ENCODE measurements at places on chromosomes 6 and 20.

DNA sequence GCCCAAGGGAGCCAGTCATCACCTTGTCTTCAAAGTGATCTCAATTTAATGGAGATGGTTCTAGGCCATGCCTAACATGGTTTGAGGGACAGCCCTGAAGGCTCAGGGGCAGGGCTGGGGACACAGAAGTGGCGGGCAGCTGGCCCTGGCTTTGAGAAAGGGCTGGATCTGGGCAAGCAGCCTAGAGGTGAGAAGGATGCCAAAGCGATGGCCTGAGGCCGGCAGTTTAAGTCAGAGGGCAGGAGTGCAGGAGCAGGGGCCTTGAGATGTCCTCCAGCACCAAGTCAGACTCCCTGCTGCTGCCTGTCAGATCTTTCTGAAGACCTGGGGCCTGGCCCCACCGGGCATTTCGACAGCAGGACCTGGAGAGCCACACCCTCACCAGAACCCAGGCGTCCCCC, 28.4 kb upstream of the APMAP start:
- peak; percentile 76 for DNase-seq

DNA sequence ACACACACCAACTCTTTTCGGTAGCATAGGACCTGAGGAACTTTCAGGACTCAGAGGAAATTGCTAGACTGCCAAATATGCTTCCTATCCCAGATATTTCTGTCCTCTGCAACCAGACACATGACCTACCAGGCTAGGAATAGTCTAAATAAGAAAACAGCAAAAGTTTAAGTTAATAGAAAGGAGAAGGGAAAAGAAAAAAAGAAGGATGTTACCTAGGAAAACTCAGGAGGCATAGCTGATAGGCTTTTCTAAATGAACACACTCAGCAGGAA, 74.6 kb downstream of the MAP3K5 start:
- no peak for DNase-seq

GRCh38 chr6:1747003-1747402, 137.3 kb downstream of the FOXC1 start:
- no peak for DNase-seq

DNA sequence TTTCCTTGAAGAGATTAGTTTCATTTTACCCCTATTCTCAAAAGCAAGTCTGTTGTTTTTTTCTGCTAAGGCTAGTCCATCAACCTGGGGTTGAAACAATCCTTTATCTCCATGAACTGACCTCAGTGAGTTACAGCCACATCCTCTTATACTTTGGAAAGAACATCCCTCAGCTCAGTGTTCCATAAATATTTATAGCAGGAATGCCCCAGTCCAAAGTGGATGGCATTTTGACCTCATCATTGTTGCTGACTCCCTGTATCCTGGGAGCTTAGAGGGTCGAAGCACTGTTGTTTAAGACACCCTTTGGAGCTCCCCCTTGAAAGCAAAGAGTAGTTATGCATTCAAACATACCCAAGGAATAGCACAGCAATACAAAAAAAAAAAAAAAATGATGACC, 16.2 kb upstream of the CDYL start:
- DNase-seq: no peak

- no peak for DNase-seq
These were observed 1176.0 kb upstream of the GJE1 start for GRCh38 chr6:140956571-140957369.

- no peak for DNase-seq
These were observed 196.1 kb downstream of the LY86 start for GRCh38 chr6:6784514-6785162.

DNA sequence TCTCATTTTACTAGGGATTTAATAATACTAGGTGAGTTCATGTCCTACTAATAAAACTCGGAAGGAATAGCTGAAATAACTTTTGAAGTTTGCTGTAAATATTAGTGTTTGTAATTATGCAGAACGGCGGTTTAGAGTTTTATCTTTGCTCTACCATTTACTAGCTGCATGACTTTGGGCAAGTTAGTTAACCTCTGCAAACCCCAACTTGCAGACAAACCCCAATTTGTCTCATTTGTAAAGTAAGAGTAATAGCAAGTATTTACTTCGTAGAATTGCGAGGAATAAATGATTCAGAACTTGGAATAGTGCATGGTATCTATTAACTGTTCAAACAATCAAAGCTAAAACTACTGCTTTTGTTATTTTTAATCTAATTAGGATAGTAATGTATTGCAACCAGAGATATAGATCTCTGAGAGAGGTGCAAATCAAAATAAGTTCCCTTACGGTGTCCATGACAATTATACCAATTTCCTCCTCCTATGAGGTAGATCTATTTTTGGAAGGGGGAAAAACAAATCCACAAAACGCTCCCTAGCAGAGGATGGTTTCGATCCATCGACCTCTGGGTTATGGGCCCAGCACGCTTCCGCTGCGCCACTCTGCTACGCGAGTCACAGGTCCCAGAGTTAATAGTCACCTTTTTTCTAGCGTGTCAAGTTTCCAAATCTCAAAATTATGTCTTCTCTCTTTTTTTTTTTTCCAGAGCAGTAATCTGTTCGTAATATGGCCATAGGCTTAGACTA, 35.1 kb upstream of the BTN3A2 start:
- DNase-seq: no peak

GRCh38 chr6:112016320-112016719, 37.6 kb upstream of the CCN6 start:
- DNase-seq: no peak

DNA sequence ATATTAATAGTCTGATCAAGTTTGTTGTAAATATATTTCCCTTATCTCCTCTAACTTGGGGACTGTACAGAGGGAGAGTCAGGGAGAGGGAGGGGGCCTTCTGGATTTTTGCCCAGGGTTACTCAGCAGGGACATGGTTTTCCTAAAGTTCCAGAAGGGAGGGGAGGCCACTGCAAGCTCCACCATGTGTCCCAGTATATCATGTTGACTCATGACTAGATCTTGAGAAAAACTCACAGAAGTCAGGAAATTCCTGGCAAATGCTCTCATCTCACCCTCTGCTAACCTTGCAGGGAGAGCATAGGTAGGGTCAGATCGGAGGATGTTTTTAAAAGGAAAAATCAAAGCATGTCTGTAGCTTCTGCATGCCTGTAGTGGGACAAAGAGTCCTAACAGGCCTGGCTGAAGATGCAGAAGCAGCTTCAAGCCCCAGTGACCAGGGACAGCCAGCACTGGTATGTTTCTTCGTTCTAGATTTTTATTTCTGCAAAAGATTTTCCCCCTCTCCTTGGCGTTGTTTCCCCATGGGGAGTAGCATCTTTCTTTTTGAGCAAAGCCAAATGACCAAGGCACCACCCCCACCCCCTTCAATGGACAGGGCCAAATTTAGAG, 272.9 kb upstream of the SUPT3H start:
- DNase-seq: no peak

GRCh38 chr6:135322427-135323201, 141.5 kb downstream of the MYB start:
- no peak for DNase-seq

DNA sequence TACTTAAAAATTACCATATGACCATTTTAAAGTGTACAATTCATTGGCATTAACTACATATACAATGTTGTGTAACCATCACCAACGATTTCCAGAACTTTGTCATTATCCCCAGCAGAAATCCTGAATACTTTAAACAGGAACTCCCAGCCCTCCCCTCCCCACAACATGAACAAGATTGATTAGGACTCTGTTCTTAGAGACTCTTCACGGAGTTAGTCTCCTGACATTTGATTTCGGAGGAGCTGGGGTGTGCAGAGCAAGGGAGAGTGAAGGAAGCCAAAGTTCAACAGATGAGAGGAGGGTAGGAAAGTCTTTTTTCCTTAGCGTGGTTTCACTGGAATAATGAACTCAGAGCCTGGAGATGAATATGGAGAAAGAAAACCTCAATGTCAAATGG, 17.2 kb upstream of the QKI start:
- DNase-seq: no peak

DNA sequence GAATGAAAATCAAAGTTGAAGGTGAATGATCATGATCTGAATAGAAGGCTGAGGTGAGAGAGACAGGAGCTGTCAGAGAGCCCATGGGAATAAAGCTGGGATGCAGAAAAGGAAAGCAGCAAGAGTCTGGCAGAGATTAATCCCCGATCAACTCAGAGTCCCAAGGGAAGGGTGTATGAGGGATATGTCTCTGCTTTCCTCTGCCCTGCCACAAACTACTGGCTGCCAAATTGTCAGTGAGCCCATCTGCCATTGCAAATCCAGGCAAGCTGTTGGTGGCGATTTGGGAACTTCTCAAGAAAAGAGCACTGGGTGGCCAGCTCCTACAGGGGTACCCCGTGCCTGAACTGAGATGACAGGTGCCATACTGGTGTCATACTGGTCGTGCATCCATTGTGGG, 705.5 kb upstream of the MAN1A1 start:
- no peak for DNase-seq

GRCh38 chr20:58497076-58497641, 18.0 kb downstream of the APCDD1L start:
- DNase-seq: no peak

DNA sequence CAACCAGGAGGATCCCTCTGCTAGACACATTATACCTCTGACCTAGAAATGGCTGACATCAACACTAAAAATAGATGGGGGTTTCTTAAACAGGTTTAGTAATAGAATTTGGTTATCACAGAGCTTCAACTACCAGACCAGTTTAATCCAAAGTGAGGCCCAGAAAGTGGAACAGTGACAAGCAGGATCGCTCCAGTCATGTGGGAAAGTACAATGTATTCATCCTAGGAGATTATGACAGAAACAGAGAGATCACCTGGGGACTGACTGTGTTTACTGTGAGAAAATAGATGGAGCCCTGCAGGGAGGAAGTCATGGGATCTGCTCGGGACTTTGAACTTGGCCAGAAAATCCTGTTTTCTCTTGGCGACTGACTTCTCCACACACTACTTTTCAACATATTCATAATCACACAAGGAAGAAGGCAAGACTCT, 238.7 kb upstream of the SOX4 start:
- DNase-seq: no peak

- DNase-seq: no peak
These were observed 118.2 kb downstream of the ADAT2 start for GRCh38 chr6:143332153-143332845.

DNA sequence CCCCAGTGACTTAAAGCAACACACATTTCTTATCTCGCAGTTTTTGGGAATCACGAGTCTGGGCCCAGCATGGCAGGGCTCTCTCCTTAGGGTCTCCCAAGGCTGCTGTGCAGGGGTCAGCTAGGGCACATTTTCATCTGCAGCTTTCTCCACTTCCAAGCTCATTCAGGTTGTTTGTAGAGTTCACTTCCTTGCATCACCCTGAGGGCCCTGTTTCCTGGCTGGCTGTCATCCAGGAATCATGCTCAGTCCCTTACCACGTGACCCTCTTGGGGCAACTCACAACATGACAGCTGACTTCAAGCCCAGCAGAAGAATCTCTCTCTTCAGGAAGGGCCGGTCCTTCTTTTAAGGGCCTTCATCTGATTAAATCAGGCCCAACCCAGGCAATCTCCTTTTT, 21.3 kb downstream of the SNAP25 start:
- no peak for DNase-seq

DNA sequence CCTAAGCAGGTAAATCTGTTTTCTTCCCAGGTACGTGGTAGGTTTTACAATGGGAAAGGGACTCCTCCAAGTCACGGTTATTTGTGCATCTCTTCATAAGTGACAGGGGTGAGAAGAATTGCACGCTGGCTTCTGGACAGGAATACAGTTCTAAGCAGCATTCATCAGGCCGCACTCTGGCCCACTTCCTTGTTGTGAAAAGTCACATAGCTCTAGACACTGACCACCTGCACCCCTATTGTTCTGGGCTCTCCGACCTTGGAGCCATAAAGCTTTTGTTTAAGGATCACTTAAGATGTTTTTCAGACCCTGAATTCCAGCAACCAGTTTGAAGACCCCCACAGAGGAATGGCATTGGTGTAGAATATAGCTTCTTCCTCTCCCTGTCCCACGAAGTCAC, 31.4 kb downstream of the RAMACL start:
- no peak for DNase-seq

DNA sequence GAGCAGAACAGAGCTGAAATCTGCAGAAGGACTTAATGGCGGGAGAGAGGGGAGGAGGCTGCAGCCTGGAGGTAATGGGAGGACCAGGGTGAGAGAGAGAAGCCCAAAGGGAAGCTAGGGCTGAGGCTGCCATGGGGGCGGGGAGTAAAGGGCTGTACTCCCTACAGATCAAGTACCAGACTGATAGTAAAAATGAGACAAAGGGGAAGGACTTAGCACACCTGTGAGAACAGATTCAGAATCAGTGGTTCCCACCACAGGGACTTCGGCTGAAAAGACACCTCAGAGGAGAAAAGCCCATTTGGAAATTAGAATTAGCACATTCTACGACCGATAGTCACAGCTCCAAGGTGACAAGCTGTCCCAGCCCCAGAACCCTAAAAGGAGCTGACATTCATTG, 6.4 kb upstream of the TBXT start:
- no peak for DNase-seq

- DNase-seq: no peak
These were observed 46.6 kb upstream of the EDN3 start for GRCh38 chr20:59253779-59254319.

DNA sequence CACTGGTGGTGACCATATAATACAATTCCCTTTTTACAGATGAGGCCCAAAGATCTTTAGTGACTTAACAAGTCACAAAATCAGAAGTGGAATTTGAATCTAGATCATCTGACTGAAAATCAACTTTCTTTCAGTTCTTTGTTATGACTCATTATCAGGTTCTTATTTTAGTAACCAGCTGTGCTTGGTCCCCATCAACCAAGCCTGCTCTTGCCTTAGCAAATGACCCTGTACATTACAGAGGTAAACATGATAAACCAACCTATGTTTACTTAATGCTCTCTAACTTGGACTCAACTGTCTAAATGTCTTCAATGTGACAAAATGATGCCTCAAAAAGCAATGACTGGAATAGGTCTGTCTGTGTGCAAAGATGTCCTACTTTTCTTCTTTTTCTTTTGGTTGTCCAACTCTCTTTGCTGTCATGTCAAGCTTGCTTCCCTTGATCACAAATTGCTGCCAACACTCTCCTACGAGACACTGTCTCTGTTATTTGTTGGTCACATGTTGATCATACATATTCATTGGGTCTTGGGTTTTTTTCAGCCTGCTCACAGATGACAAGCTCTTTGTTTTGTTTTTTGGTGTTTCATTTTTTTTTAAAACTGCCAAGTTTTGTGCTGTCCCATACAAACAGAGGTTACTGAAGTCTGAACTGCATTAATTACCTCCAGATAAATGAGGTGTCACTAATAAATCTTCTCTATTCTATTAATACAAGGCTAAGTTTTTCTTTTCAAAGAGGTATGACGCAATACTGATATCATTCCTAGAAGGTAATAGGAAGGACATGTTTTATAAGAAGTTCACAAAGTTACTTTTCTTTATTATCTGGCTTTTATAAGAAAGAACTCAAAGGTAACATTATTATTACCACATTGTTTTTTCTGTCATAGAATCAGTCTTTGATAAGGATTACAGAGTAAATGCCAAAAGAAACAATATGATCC, 62.2 kb upstream of the PLN start:
- no peak for DNase-seq

- no peak for DNase-seq
These were observed 97.3 kb upstream of the FOXA2 start for GRCh38 chr20:22681591-22682248.
